ENCODE measurements at places on chromosomes 7 and 10. TPM values are rescaled to one million over a fixed set of nuclear protein-coding genes. Genes with fewer than 3 reads are reported as not detected.
A peak's percentile ranks its signal among the peaks of the same experiment; 100 is the strongest.

PDE1C gene
- 19.2 TPM for total RNA-seq

SEMA4G gene
- 6.4 TPM for total RNA-seq

CHST3 gene
- total RNA-seq = 26.0 TPM

AKR1C2 gene
- 104 TPM for total RNA-seq

GRCh38 chr7:101121991-101122932 is 4.6 kb upstream of the SERPINE1 start:
- peaks cover 60% of the 10 kb centered on the region for H3K4me1 ChIP-seq
- DNase-seq = no peak
- no peaks in the 10 kb centered on the region for H3K27me3 ChIP-seq
- peak overlapping the region; percentile 38 for H3K4me3 ChIP-seq

DNA sequence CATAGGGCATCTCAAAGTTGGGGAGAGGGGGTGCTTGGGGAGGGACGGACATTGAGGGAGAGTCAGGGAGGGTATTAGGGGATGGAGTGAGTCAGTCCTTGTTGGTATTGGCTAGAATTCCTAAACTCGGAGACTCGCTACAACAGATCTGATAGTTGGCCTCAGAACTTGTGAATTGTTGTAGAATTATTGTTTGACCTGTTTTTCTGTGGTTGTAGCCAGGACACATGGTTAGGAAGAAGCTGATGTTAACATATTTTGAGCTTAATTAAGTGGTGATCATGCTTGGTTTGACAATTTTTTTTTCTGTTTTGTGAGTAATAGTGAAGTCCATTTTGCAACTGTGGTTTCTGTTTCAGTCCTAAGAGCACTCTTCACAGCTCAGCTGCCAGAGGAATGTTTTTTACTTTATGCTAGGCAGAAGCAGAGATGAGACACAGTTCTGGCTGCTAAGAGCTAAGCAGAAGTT is 1190.3 kb upstream of the C7orf33 start:
- no peaks in the 10 kb centered on the region for H3K27me3 ChIP-seq
- H3K36me3 ChIP-seq = no peaks in the 10 kb centered on the region
- H3K4me1 ChIP-seq = no peaks in the 10 kb centered on the region
- DNase-seq = no peak
- no peak overlapping the region for H3K27ac ChIP-seq
- H3K4me3 ChIP-seq = no peak overlapping the region

DNA sequence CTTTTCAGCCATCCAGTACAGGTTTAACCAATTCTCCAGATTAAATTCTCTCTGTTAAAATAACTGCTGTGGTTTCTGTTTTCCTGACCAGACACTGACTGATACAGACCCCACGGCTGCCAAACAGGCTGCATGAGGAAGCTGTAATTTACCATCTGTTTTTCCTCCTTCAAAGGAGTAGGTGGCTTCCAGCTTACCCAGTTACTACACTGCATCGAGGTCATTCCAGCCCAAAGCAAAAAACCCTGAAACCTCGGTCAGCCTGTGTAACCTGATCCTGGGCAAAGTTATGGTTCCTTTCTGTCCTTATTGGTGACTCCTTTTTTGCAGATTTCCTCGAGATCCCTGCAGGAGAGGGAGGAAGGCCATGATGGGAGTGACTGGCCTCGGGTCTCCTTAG is 27.9 kb upstream of the LOXL4 start:
- DNase-seq = no peak
- H3K27me3 ChIP-seq = no peaks in the 10 kb centered on the region
- no peak overlapping the region for H3K4me3 ChIP-seq
- peaks cover 21% of the 10 kb centered on the region for H3K4me1 ChIP-seq

GRCh38 chr10:15290150-15290549 is 80.9 kb downstream of the FAM171A1 start:
- no peaks in the 10 kb centered on the region for H3K27me3 ChIP-seq
- H3K36me3 ChIP-seq = no peaks in the 10 kb centered on the region
- DNase-seq = no peak
- no peak overlapping the region for H3K4me3 ChIP-seq

- H3K36me3 ChIP-seq = no peaks in the 10 kb centered on the region
- no peak for DNase-seq
- no peaks in the 10 kb centered on the region for H3K4me1 ChIP-seq
- H3K4me3 ChIP-seq = no peak overlapping the region
- peak overlapping the region; percentile 19 for H3K27ac ChIP-seq
These were observed 181.9 kb upstream of the MKLN1 start for GRCh38 chr7:131145770-131146169.
